ENCODE measurements at places on chromosomes 11 and 22.

GRCh38 chr11:57410287-57410686 lies 16.6 kb downstream of the SLC43A3 start:
- DNase-seq = no peak

- no peak for DNase-seq
Observed at GRCh38 chr22:46293577-46294260, 3.0 kb upstream of the GTSE1 start.

DNA sequence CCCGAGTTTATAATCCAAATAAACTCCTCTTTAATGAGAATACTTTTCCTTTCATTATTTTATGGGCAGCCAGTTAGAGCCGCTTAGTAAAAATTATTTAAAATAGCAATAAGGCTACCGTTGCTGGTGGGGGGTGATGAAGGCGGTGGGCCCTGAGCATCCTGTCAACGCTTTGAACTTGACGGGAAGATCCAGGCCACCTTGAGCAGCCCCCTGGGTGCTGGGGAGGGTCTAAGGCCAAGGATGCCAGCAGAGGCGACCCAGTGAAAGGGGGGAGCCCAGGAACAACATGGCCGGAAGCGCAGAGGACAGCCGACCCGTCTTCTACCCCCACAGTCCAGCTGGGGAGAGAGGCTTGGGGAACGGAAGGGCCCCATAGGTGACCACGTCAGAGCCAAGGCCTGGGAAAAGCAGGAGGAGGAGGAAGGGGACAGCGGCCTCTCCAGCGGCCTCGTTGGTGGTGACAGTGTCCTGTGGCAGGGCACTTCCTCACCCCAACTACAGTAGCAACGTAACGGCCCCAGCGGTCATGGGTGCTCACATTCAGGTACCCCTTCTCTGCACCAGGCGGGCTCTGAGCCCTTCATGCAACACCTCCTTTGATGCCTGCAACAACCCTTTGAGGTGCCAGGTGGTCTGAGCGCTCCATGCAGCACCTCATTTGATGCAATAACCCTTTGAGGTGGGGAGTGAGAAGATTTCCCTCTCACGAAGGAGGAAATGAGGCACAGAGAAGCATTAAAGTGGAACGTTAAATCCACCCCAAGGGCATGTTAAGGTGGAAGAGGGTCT lies 695.3 kb downstream of the TBC1D22A start:
- DNase-seq = no peak

DNA sequence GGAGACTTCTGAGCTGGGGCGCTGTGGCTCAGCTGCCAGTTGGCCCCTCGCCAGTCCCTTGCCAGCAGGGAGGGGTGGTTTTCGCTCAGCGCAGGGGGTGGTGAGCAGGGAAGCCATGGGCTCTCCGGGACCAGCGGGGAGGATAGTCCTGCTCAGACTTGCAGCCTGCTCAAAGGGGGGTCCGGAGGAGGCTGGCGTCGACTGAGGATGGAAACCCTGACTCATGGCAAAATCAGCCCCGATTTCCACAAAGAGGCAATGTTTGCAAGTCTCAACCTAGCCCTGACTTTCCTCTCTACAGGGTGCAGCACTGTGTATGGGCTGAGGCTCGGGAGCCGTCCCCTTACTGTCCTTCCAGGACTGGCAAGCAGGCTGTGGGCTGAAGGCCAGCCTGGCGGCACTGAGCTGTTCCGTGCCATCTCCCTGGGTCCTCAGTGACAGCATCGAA lies 35.1 kb downstream of the FBLN1 start:
- no peak for DNase-seq

- no peak for DNase-seq
Observed at GRCh38 chr11:85665733-85666132, 804 bp upstream of the CREBZF start.

DNA sequence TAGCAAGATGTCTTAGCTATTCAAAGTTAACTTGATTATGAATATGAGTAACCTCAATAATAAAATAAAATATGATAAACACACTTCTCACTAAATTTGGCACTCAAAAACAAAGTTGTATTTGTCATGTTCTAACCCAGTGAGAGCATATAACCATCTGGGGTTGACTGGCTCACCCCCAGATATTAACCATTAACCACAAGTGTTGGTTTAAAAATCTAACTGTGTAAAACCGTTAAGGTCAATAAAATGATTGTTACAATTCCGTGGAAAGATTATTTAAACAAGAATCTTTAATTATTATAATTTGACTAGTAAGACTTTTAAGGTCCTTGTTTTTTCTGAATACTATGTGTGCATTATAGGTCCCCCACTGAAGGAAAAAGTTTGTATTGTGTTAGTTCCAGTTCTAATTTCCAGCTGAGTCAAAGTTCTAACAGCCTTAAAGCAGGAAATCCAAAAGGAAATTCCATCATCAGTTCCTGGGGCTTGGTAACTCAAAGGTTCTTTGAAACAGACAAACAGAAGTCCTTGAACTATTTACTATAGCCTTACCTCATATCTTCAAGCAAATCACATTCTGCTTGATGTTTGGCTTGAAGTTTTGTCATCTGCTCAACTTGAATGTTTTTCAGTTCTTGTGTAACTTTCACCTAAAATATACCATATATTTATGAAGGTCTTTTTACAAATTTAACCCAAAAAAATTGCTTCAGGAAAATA lies 2.5 kb downstream of the FCHSD2 start:
- no peak for DNase-seq

- no peak for DNase-seq
Observed at GRCh38 chr11:97738751-97739150, 1282.0 kb upstream of the CNTN5 start.

DNA sequence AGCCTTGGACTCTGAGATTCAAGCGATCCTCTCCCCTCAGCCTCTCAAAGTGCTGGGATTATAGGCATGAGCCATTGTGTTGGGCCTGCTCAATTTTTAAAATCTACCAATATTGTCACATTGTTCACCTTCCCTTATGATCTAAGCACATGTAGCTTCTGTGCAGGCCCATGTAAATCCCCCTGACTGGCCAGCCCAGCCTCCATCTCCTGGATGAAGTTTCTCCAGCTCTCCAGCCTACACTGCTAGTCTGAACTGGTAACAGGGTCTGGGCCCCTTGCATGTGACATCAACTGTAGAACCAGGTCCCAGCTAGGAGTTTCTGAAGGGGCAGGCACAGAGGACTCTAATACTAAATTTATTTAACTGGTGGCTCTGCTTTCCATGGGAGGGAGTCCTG lies 32.8 kb upstream of the YPEL1 start:
- no peak for DNase-seq
